Lung microvascular endothelial cell (primary cell): ENCODE measurements at places on chromosomes 12 and 14. TPM values are rescaled to one million over a fixed set of nuclear protein-coding genes. Genes with fewer than 3 reads are reported as not detected.

DNA sequence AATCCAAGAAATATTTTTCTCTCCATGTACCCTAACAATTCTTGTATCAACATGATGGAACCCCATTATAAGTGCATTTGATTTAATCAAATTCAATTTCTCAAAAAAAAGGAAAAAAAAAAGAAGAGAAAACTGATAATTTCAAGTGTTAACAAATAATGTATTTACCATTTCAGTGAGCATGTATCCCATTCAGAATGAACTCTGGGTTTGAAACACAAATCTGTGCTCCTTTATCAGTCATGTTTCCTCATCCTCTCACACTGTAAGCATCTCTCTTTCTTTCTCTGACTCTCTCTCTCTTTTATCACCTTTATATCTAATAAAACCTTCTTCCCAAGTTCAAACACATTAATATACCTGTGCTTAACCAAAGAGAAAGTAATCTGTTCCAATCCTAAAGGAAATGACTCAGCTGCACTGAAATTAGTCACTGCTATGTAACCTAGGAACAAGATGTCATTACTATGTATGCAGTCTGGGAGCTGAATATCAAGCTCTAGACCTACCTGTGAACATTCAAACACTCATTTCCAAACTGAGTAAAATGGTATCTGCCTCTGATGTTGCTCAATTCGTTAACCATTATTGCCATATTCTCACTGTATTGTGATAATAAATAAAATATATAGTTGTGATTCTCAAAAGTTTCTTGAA lies 135.0 kb upstream of the LRIG3 start:
- peak; percentile 93 for DNase-seq

The ARF6 gene
- 40.3 and 55.8 TPM in 2 replicates for total RNA-seq

- DNase-seq, result no peak
Measured at GRCh38 chr14:90275458-90275814, 19.1 kb downstream of the PSMC1 start.

The TAS2R19 gene
- 1.3 and 2.6 TPM in 2 replicates for total RNA-seq

- DNase-seq, result no peak
Measured at GRCh38 chr12:46237371-46238045, 31.3 kb downstream of the SLC38A1 start.

GRCh38 chr12:25518512-25518911 lies 34.6 kb downstream of the LMNTD1 start:
- no peak for DNase-seq
